ENCODE measurements at places on chromosomes 4 and X.

DNA sequence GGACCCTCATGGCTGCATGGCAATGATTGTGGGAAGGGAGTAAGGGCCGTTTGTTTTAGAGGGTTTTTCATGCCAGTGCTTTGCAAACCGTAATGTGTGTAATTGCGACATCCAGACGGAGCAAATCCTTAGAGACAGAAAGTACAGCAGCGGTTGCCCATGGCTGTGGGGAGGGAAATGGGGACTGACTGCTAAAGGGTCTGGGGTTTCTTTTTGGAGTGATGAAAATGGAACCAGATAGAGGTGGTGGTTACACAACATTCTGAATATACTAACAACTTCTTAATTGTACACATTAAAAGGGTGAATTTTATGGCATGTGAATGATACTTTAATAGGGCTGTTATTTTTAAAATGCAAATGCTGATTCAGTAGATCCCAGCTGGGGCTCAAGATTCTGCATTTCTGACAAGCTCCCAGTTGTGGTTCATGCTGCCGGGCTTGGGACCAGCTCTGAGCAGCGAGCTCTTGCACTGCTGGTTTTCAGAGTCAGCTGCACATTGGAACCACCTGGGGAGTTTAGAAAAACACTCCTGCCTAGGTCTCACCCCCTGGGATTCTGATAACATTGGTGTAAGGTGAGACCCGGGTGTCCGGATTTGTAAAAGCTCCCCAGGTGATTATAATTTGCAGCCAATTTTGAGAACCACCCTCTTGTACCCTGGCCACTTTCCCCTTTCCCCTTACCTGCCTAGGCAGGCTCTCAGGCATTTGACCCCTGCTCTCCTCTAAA, 47.7 kb downstream of the PRPS1 start:
- DNase-seq, result no peak

DNA sequence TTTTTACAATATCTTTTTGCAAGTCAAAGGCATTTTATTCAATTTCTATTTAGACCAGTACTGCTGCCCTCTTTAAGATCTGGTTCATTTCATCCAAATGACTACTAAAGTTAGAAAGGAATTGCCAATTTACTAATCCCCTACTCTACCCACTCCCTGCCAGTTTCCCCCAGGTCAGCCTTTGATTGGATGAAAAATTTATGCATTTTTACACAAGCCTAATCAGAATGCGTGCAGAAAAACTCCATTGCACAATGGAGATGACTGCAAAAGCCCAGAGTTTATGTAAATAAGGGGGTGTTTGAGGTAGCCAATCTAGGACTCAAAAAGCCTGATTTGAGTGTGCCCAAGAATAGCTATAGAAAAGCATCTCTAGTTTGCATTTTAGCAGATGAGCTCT, 310.6 kb downstream of the PABPC4L start:
- no peak for DNase-seq

DNA sequence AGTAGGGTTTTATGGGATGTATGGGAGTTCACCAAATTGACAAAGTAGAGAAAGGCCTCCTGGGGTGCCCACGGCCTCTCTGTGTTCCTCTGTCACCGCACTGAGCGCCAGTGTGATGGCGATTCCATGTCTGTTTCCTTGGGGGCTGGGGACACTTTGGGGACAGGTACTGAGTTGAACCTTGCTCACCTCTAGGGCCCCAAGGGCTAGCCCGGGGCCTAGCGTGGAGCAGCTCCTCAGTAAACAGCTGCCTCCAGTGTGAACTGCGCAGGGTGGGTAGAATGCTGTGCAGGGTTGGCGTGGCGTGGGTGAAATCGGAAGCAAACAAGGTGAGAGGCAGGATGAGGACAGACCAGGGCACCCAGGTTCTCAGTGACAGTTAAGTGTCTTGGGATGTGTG, 97.8 kb downstream of the PPP2R2C start:
- no peak for DNase-seq

- DNase-seq, result no peak
These were observed 31.8 kb upstream of the ACSL1 start for GRCh38 chr4:184857441-184858121.

DNA sequence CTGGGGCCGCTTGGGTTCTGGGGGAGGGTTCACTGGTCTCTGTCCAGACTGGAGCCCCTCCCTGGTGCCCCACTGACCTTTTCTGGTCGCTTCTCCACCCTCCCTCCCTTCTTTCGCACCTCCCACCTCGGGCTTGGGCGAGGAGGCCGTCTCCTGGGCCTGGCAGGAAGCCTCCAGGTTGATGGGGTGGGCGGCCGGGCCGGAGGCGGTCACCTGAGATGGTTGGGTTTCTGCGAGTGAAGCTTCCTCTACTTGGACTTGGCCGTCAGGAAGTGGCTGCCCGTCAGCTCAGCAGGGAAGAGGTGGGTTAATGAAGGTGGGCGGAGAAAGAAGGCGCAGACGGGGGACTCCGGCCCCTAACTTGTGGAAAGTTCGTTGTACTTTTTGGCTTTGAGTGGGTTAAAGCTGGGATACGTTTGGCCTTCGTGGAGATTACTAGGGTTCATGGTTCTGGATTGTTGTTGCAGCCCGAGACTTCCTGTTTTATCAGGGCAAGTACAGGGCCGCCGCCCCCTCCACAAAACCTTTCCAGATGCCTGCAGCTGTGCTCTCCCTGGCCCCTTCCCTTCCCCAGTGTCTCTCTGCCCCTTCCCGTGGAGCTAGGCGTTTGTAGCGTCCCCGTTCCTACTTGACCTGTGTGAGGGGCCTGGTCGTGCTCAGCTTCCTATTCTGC, 1.2 kb downstream of the AKAP17A start:
- DNase-seq, result no peak

Measured in stromal cell of bone marrow (primary cell).